Large intestine (tissue), 12 donors: ENCODE measurements at places on chromosomes 13 and 19.
A peak's percentile ranks its signal among the peaks of the same experiment; 100 is the strongest.

- H3K27ac ChIP-seq: no peak overlapping the region
- no peaks in the 10 kb centered on the region for H3K4me1 ChIP-seq
- H3K36me3 ChIP-seq: no peaks in the 10 kb centered on the region
- no peaks in the 10 kb centered on the region for H3K27me3 ChIP-seq
- no peak overlapping the region for H3K4me3 ChIP-seq
These were observed 438.0 kb downstream of the OLFM4 start for GRCh38 chr13:53466576-53466975.

DNA sequence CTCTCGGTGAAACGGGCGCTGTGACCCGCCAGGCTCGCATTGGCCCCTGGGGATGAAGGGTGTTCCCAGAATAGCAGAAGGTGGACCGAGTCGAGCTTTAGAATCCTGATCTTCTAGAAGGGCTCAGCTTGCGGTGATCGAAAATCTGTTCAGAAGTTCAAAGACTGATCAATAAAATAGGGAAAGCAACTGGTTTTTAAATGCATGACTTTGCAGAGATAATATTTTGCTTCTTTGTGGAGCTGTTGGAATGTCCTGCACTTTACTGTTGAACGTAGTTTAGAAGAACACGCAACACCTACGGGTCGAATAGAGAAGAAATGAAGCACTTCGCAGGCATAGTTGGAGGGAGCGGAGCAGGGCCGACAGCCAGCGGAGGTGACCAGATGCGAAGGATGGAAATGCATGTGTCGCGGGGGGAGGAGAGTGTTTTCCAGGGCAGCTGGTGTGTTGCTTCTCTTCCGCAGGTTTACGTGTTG is 766 bp downstream of the CEBPG start:
- peak overlapping the region; percentile 94 for H3K27ac ChIP-seq
- no peaks in the 10 kb centered on the region for H3K27me3 ChIP-seq
- H3K4me3 ChIP-seq: peak overlapping the region; percentile 88

DNA sequence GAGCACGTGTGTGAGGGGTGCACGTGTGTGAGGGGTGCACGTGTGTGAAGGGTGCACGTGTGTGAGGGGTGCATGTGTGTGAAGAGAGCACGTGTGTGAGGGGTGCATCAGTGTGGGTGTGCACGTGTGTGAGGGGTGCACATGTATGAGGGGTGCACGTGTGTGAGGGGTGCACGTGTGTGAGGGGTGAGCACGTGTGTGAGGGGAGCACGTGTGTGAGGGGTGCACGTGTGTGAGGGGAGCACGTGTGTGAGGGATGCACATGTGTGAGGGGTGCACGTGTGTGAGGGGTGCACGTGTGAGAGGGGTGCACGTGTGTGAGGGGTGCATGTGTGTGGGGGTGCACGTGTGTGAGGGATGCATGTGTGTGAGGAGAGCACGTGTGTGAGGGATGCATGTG is 15.7 kb downstream of the RASA3 start:
- no peak overlapping the region for H3K4me3 ChIP-seq
- H3K27ac ChIP-seq: no peak overlapping the region
- H3K4me1 ChIP-seq: peaks cover 53% of the 10 kb centered on the region
- no peaks in the 10 kb centered on the region for H3K27me3 ChIP-seq
- no peaks in the 10 kb centered on the region for H3K36me3 ChIP-seq
- DNase-seq: no peak

- H3K27me3 ChIP-seq: no peaks in the 10 kb centered on the region
- H3K27ac ChIP-seq: no peak overlapping the region
- H3K36me3 ChIP-seq: no peaks in the 10 kb centered on the region
- no peak for DNase-seq
- peaks cover 2% of the 10 kb centered on the region for H3K4me1 ChIP-seq
- no peak overlapping the region for H3K4me3 ChIP-seq
These were observed 21.4 kb upstream of the SERP2 start for GRCh38 chr13:44352202-44352601.
